Kidney tubule cell (primary cell): ENCODE measurements at places on chromosomes 11 and 22.

DNA sequence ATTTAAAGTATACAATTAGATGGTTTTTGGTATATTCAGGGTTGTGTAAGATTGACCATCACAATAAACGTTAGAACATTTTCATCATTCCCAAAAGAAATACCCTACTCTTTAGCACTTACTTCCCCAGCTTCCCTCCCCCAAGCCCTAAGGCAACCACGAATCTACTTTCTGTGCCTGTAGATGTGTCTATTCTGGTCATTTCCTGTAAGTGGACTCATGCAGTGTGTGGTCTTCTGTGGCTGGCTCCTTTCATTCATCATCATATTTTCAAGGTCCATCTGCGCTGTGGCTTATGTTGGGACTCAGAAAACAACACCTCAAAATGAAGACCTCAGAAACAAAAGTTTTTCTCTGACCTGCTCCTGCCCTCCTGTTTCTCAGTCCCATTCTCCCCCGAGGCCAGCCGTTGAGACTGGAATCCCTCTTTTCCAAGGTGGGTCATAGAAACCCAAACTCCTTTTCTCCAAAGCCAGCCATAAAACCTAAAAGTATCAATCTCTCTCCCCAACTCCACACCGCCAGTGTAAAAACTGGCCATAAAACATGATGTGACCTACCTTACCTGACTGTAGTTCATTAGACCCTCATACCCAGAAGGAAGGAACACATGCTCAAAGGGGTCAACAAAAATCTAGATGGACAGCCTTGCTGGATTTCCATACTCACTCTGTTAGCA is 12.9 kb upstream of the TMPRSS13 start:
- DNase-seq = no peak

DNA sequence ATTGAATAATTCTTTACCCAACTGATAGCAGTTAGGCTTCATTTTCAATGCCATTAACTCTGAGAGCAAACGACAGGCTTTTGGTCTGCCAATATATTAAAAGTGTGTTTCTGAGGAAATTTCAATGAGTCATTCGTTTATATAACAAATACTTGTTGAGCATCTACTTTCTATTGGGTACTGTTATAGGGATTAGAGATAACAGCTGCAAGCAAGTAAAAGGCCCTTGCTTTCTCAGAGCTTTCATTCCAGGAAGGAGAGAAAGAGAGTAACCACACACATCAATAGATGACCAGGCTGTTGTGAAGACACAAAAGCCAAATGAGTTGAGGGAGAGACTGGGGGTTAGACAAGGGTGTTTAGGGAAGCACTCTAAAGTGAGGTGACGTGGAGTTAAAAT is 35.7 kb downstream of the CD44 start:
- no peak for DNase-seq

- no peak for DNase-seq
Observed at GRCh38 chr11:69637198-69637940, 3.6 kb upstream of the CCND1 start.

- DNase-seq = no peak
Observed at GRCh38 chr22:21030621-21031544, 1.5 kb downstream of the SLC7A4 start.

DNA sequence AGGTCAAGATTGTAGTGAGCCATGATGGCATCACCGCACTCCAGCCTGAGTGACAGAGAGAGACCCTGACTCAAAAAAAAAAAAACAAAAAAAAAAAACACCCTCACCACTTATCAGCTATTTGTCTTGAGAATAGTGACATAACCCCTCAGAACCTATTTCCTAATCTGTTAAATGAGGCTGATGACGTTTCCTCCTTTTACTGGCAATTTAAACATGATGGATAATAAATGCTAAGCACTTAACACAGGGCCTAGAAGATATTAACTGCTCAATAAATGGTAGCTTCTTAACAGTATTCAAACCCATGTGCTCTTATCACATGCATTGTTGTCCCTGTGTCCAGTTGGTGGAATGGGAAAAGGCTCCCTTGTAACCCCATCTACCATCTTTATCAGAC is 34.6 kb downstream of the LIMK2 start:
- DNase-seq = no peak

DNA sequence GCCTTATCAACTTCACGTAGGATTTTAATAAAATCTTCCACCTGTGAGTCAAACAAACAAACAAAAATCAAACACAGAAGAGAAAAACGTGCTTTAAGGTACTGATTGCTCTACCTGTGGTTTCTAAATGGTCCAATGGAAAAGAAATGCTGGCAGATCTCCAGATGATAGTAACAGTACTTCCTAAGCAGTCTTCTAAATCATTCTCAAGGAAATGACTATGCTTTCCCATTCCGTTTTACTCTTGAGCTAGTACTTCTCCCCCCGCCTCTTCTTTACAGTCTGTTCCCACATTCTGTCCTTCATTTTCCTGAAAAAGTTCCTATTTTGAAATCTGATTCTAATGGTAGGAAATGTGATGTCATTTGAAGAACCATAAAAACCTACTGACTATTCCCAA is 25.4 kb downstream of the SAAL1 start:
- peak; percentile 5 for DNase-seq

DNA sequence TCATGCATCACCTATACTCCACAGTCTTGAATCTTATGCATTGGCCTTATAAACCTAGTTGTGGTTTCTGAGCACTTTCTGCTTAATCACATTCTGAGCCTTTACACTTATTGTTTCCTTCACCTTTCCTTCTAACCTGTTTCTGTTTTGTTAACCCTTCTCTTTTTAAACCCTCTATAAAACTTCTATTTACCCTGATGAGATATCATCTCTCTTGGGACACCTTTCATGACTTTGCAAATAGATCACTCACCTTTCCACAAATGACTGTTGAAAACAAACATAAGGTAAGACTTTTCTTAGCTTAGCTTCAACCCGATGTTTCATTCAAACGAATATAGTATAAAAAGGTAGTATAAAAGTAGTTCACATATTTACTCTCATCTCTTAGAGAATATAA is 483.6 kb downstream of the FAM181B start:
- no peak for DNase-seq

DNA sequence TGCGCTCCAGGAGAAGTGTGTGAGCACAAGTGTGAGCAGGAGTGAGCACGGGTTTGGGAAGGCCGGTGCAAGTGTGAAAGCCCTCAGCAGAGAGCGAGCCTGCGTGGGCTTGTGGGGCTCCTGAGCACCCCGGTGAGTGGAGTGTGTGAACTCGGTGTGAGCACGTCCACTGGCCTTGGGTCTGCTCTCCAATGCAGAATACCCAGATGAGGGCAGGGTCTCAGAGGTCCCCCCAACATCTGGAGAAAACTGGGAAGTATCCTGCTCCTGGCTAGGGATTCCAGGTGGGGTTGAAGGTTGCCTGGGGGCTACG is 1.2 kb downstream of the ESRRA start:
- no peak for DNase-seq

GRCh38 chr11:32056438-32056837 is 34.4 kb upstream of the RCN1 start:
- DNase-seq = no peak

DNA sequence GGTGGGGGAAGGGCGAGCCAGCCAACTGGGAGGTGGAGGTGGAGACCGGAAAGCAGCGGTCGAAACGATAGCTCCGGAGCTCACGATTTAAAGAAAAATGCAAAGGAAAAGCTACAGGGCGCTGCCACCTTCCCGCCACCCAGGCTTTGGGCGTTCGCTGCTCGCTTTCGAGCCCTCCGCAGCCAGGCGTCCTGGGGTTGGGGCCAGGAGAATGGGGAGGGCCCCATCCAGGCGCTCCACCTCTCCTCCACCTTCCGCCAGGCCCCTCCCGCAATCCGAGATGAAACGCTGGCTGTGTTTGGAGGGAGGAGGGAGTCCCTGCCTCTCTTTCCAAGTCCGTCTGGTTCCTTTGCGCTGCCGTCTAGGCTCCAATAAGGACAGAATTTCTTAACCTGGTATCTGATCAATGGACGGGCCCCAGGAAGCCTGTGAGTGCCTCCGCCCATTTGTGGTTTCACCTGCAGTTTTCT is 483 bp upstream of the ABTB2 start:
- peak; percentile 87 for DNase-seq

DNA sequence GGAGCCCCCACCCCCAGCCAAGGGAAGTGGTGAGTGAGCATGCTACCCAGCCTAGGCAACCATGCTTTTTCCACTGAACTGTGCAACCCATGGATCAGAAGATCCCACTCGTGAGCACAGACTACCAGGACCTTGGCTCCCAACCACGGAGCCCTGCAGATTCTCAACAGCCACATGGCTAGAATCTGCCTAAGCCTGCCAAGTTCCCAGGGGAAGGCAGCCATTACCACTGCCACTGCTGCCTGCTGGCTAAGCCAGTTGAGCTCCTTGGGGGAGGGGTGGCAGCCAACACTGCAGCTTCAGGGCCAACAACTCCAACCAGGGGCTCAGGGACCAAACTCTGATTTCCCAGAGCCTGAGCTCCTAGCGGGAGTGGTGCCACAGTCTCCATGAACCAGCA is 195.8 kb downstream of the DLG2 start:
- no peak for DNase-seq
